ENCODE measurements at places on chromosomes 11 and 22.

DNA sequence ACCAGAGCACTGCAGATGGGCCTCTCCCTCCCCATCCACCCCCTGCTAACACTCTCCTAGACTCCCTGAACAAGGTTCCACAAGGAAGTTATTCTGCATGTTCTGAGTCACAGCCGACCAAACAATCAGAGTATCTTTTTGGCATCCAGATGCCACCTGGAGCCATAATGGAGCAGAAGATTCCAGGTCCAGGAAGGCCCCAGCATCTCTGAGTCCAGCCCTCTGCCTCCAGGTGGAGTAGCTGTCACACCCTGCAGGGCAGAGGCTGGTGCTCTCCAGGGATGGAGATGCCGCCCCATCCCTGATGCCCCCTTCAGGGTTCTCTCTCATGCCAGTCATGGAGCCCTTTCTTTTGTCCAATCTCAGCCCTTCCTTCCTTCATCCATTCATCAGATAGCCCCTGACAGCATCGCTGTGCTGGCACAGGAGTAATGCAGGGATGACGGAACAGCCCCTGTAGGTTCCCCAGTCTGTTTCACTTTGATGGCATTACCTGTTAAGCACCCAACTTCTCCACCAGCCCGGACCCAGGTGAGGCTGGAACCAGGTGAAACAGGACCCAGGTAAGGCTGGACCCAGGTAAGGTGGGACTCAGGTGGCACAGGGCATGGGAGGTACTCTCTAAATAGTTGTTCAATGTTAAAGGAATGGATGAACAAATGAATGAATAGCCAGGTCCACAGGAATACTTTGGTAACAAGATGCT is 20.1 kb upstream of the TSKU start:
- DNase-seq = no peak

- no peak for DNase-seq
These were observed 92.6 kb downstream of the KIAA1671 start for GRCh38 chr22:25045159-25045558.

- peak; percentile 28 for DNase-seq
These were observed 96.6 kb downstream of the FDX1 start for GRCh38 chr11:110526323-110526722.

DNA sequence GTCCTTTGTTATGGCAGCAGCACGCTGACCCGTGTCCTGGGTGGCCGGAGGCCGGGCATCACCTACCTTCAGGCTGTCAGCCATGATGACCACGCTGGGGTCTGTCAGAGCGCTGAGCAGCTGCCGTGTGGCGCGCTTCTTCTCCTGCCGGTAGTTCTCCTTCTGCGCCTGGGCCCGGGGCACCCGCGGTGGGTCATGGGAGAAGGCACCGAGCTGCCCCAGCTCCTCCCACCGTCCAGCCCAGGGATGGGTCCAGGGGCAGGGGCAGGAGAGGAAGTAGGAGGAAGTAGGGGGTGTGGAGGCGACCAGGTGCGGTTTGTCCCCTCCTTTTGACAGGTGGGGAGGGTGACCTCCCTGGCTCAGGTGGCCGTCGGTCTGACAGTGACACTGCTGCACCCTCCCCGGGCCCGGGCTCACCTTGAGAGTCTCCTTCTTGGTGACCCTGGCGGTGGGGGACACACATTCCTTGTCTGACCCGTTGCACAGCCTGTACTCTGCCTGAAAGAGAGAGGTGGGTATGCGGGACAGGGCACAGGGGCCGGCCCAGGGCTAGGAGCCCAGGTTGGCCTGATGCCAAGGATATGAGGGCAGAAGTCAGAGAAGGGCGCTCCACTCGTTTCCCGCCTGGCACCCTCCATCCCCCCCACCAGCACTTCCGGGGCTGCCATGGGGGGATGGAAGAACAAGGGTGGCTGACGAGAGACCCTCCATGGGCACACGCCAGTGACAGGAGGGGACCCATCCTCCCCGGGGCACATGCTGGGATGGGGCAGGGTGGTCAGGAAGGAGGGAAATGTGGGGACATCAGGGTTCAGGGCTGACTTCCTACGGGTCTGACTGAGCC is 43.0 kb downstream of the OSBPL5 start:
- DNase-seq = no peak

DNA sequence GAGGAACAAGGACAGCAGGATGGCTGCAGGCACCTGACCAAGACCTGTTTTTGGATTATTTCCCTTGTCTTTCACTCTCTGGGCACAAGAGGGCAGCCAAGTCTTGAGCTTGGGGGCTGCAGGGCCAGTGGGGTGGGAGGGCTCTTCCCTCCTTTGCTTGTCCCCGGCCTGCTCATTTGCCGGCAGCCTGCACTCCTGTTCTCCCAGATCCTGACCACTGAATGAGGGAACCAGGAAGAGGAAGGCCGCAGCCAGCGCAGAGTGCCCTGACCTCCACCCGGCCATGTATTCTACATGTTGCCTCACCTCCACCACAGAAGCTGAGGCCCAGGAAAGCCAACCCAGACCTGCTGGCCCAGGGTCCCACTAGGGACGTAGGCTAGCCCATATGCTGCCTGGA is 15.5 kb upstream of the NNMT start:
- DNase-seq = no peak

- DNase-seq = no peak
These were observed 13.8 kb upstream of the FAM181B start for GRCh38 chr11:82747471-82747870.

- DNase-seq = no peak
These were observed 388 bp downstream of the HINFP start for GRCh38 chr11:119121811-119122124.

Measured in CD4-positive, alpha-beta T cell treated with Interleukin-10 for 1 hour (primary cell).